Activated CD4-positive, alpha-beta T cell treated with anti-CD3 and anti-CD28 coated beads for 36 hours (primary cell): ENCODE measurements at places on chromosomes 4 and X.

- H3K4me3 ChIP-seq: no peak overlapping the region
- H3K27me3 ChIP-seq: no peaks in the 10 kb centered on the region
- H3K4me1 ChIP-seq: no peaks in the 10 kb centered on the region
- DNase-seq: no peak
- H3K36me3 ChIP-seq: no peaks in the 10 kb centered on the region
Observed at GRCh38 chr4:108555701-108556100, 64.7 kb upstream of the RPL34 start.

DNA sequence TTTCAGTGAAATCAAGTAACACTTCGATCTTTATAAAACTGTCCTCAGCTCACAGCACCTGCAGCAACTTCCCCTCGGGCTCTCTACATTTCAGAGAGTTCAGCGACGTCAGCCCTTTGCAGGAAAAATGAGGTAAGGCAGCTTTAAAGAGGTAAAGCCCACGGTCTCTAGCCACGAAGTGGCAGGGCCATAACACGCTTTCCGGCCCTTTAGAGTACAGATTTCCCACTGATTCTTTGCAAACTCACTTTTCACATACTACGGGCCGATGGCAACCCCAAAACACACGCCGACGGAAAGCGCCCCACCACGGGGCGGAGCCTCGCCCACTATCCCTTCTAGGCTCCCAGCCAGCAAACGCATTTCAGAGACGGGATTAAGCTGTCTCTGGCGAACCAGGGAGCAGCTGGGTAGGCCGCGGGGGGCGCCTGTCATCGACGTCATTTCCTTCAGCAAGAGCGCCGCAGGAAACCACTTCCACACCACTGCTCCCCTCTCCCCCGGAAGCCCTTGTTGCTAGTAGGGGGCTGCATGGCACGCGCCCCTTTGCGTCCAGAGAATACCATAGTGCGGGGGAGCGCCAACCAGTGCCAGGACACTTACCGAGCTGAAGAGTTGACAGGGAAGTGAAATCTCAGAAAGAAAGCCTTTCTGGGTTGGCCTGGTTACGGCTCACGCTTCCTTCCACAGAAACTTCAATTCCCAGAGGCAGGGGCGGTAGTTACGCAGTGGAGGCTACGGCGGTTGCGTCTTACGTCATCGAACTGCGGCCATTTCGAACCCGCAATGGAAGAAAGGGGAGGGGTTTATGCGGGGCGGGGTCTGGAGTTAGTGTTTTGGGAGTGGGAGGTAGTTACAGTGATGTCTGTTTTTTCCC, at the start of gene TRMT10A:
Gene TRMT10A, minus strand, starts transcription at position 730 of the 877 bp plus-strand sequence. CDS start 4,701 bp downstream, outside the sequence.
- H3K36me3 ChIP-seq: no peaks in the 10 kb centered on the region
- H3K27ac ChIP-seq: peak within 1 kb of the TSS; percentile 95
- peaks cover 12% of the 10 kb centered on the region for H3K4me1 ChIP-seq
- peak within 1 kb of the TSS; percentile 89 for H3K4me3 ChIP-seq
- peaks cover 14% of the 10 kb centered on the region for H3K27me3 ChIP-seq

DNA sequence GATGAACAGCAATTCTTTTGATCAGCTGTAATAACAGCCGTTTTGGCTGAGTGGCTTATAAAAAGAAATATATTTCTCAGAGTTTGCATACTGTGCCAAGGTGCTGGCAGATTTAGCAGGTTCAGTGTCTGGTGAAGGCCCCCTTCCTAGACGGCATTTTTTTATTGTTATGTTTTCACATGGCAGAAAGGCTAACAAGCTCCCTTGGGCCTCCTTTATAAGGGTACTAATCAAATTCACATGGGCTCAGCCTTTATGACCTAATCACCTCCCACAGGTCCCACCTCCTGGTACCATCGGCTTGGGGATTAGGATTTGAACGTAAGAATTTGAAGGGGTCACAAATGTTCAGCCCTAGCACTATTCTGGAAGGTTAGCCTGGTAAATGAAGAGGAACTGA, 431.9 kb downstream of the SPOCK3 start:
- H3K4me3 ChIP-seq: no peak overlapping the region
- no peaks in the 10 kb centered on the region for H3K4me1 ChIP-seq
- H3K27me3 ChIP-seq: no peaks in the 10 kb centered on the region
- DNase-seq: no peak
- H3K36me3 ChIP-seq: no peaks in the 10 kb centered on the region
- no peak overlapping the region for H3K27ac ChIP-seq

- no peak overlapping the region for H3K27ac ChIP-seq
- DNase-seq: no peak
- H3K4me1 ChIP-seq: no peaks in the 10 kb centered on the region
- no peaks in the 10 kb centered on the region for H3K36me3 ChIP-seq
Observed at GRCh38 chrX:15475486-15475885, 17.6 kb downstream of the PIR start.

DNA sequence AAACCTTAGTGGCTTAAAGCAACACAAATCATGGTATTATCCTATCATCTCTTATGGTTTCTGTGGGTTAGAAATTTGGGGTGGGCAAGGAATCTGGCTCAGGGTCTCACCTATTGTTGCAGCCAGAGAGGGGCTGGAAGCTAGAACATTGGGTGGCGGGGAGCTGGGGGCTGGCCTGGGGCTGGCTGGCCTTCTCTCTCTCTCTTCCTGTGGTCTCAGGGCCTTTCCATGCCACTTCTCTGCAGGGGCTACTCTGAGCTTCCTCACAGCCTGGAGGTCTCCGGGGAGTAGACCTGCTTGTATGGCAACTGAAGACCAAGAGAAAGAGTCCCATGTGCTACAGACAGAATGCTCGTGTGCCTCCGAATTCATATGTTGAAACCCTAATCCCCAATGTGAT, 10.7 kb upstream of the XPNPEP2 start:
- H3K27ac ChIP-seq: no peak overlapping the region
- DNase-seq: no peak
- no peaks in the 10 kb centered on the region for H3K36me3 ChIP-seq
- H3K27me3 ChIP-seq: no peaks in the 10 kb centered on the region
- no peak overlapping the region for H3K4me3 ChIP-seq

GRCh38 chr4:64353904-64354303, 55.3 kb downstream of the TECRL start:
- no peaks in the 10 kb centered on the region for H3K36me3 ChIP-seq
- H3K4me3 ChIP-seq: no peak overlapping the region
- no peak for DNase-seq
- no peaks in the 10 kb centered on the region for H3K4me1 ChIP-seq
- no peak overlapping the region for H3K27ac ChIP-seq

GRCh38 chr4:112673686-112674085, 36.7 kb downstream of the LARP7 start:
- no peak for DNase-seq
- H3K27me3 ChIP-seq: no peaks in the 10 kb centered on the region
- no peak overlapping the region for H3K27ac ChIP-seq
- no peak overlapping the region for H3K4me3 ChIP-seq
- H3K4me1 ChIP-seq: no peaks in the 10 kb centered on the region
- no peaks in the 10 kb centered on the region for H3K36me3 ChIP-seq

DNA sequence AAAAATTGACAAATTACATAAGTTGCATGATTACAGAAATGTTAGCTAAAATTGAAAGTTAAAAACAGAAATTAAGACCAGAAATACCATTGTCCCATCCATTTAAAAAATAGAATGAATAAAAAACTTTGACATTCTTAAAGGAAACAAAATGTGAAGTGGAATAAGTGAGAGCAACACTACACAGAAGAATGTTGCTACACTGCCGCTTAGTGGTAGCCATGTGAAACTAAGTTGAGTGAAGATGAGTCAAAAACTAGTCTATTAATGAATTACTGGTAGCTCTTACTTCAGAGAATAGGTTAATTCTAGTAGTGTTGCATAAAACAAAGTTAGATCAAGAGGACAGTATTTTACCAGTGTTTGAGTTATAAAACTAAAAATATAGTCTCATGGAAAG, 571.0 kb upstream of the KLHL4 start:
- H3K27ac ChIP-seq: no peak overlapping the region
- no peak overlapping the region for H3K4me3 ChIP-seq
- no peaks in the 10 kb centered on the region for H3K36me3 ChIP-seq

DNA sequence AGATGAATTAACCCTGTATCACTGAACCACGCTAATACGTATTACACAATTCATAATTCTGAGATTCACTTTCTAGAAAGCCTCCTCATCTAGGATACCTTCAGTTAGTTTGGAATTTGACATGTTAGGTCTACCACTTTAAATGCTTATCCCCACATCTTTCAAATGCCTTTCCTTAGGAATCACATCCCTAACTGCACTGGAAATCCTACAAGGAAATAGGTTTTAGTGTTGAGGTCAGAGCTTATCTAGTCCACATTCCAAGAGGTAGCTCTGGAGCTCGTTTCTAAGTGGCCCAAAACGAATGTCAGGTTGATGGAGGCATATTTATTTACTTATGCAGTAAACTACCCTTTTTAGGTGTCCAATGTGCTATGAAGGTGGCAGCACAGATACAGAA, 18.0 kb downstream of the PDHA1 start:
- no peaks in the 10 kb centered on the region for H3K27me3 ChIP-seq
- DNase-seq: no peak

GRCh38 chr4:137738375-137738990, 206.2 kb upstream of the PCDH18 start:
- H3K4me1 ChIP-seq: no peaks in the 10 kb centered on the region
- H3K36me3 ChIP-seq: no peaks in the 10 kb centered on the region
- H3K27ac ChIP-seq: no peak overlapping the region
- no peaks in the 10 kb centered on the region for H3K27me3 ChIP-seq
- no peak overlapping the region for H3K4me3 ChIP-seq

DNA sequence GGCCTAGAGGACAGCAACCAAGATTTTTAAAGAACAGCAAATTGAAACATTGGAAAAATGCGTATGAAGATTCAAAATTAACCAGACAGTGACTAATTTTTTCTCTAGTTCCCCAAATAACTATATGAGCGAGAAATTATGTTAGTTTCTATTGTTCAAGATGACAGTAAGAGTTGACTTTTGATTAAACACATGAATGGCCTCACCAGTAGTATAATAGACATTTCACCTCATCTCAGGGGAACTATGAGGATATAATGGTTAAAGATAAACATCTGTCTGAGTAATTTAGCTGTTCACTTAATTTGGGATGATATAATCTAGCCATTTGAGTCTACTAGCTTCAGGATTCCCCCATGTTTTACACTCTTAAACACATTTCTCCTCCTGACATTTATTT, 380.9 kb upstream of the NWD2 start:
- H3K4me1 ChIP-seq: no peaks in the 10 kb centered on the region
- H3K27ac ChIP-seq: no peak overlapping the region
- no peaks in the 10 kb centered on the region for H3K27me3 ChIP-seq
- no peak for DNase-seq
- H3K36me3 ChIP-seq: no peaks in the 10 kb centered on the region
